ENCODE measurements at places on chromosomes 2 and 18. TPM values are rescaled to one million over a fixed set of nuclear protein-coding genes. Genes with fewer than 3 reads are reported as not detected.

- no peak for DNase-seq
These were observed 246.8 kb downstream of the HDAC4 start for GRCh38 chr2:239153806-239154591.

- DNase-seq: no peak
These were observed 79.4 kb upstream of the AGAP1 start for GRCh38 chr2:235414422-235414821.

- no peak for DNase-seq
These were observed 47.8 kb downstream of the SLC9A4 start for GRCh38 chr2:102520801-102521200.

DNA sequence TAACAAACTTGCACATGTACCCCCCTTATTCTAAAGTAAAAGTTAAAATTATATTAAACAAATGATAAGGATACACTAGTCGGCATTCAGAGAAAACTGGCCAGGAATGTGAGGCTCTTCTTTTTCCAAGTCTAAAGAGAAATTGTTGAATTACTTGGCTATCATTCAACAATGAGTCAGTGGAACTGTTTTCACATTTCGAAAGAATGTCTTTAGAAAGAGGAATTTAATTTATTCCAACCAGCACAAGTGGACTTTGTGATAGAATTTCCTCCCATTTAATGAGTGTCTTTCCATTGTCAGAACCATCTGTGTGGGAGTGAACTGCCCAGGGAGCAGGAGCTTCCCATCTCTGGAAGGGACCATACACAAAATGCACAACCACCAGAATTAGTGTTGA, 792.2 kb downstream of the EPHA4 start:
- no peak for DNase-seq

GRCh38 chr18:23542461-23542860, 39.1 kb downstream of the RMC1 start:
- DNase-seq: no peak

GRCh38 chr2:29774624-29775023, 146.8 kb downstream of the ALK start:
- no peak for DNase-seq

- no peak for DNase-seq
These were observed 146.2 kb upstream of the AGAP1 start for GRCh38 chr2:235347691-235348090.

GRCh38 chr2:239370403-239370802, 30.4 kb downstream of the HDAC4 start:
- DNase-seq: no peak

DNA sequence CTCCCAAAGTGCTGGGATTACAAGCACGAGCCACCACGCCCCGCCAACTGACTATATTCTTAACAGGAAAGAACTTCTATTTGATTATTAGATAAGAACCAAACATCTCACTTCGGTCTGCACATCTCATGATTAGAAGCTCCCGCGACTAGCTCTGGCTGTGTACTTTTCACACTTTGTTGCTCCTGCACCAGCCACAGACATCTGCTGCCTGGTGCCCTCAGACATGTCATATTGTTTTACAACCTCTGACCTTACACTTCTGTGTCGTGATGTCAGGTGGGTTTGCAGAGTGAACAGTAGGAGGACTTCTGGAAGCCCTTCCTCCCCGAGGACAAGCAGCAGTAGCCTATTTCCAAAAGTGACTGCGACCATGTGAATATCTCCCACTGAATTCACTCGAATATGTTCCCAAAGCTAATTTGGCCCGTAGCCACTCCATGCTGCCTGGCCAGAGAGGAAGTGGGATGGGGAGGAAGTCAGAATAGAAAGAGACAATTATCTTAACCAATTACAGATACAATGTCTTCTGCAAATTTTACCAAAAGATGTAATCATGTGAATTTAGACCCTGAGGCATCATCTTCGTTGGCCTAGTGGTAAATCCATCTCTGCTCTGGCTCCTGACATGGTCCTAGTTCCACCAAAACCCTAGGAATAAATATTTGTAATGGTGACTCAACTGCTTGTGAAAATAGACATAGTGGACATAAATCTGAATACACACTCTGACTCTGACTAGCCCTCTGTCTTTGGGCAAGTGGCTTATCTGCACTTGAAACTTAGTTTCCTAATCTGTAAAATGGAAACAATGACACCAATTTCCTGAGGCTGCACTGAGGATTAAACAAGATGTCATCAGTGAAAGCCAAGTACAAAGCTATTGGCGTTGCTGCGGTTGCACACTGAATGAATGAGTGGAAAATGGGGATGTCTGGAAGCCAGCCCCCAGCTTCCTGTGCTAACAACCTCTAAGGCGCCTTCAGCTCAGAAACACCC, 406.1 kb downstream of the LRATD1 start:
- DNase-seq: no peak

GRCh38 chr2:120653046-120653445, 82.6 kb upstream of the GLI2 start:
- DNase-seq: no peak

GRCh38 chr2:42044939-42045338, 2.9 kb upstream of the PKDCC start:
- DNase-seq: no peak

GRCh38 chr2:180124273-180125139, 117.4 kb upstream of the CWC22 start:
- DNase-seq: no peak

DNA sequence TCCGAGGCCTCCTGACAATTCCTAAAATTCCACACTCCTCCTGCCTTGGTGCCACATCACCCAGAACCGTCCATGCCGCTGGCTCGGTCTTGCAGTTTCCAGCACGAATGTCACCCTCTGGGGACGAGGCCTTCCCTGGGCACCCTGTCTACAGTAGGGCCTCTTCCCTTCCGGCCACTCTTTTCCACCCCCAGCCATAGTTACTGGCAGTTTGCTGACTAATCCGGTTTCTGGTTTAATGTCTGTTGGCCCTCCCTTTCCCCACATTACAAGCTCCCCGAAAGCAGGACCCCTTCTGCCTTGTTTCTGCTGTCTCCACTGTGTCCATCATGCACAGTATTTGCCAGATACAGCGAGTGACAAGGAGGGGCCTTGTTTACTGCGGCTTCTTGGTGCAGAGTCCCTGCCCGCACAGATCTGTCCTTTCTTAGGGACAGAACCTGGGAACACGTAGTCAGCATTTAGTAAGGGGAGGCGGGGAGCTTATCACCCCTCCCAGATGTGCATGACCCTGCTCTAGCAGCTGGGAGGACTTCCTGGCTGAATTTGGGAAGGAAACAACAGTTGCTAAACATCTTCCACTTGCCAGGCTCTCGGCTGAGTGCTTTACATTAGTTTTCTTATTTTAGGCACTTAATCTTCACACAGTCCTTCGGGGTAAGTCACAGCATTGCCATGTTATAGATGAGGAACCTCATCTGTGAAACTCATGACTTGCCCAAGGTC, 23.6 kb upstream of the CATIP start:
- no peak for DNase-seq

- DNase-seq: no peak
These were observed 27.4 kb upstream of the IL1RL1 start for GRCh38 chr2:102283996-102284395.

GRCh38 chr2:221705185-221705877, 133.2 kb upstream of the EPHA4 start:
- no peak for DNase-seq

GRCh38 chr2:44930274-44931197, 11.0 kb upstream of the SIX3 start:
- DNase-seq: no peak

- no peak for DNase-seq
These were observed 208.2 kb upstream of the REV1 start for GRCh38 chr2:99697811-99698568.

- no peak for DNase-seq
These were observed 68.5 kb upstream of the ZNF532 start for GRCh38 chr18:58796220-58796619.

- no peak for DNase-seq
These were observed 195.6 kb upstream of the MC4R start for GRCh38 chr18:60568220-60568619.

DNA sequence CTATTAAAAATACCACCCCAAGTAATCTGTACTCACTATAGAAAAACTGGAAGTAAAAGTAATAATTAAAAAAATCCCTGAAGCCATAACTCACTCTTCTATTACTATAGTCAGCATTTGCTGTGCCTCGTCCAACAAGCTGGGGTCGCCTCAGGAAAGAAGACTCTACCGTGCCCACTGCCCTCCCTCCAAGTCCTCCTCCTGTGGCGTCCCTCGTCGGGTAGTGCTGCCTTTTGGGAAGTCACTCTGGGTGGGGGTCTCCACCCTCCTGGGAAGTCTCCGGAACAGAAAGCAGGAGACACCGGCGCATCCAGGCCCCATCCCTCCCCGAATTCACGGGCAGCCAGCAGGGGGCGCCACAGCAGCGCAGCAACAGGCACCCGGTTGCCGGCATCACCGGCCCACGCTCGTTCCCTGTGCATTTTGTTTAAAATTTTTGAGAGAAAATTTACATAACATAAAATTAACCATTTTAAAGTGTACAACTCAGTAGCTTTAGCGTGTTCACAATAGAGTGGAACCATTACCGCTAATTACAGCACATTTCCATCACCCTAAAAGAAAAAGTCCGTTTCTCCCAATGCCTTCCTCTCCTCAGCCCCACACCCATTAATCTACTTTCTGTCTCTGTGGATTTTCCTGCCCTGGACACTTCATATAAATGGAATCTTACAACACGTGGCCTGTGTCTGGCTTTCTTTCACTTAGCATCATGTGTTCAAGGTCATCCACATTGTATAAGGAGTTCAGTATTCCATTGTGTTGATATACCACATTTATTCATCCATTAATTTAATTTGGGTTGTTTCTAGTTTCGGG, 62.2 kb downstream of the ADNP2 start:
- no peak for DNase-seq

DNA sequence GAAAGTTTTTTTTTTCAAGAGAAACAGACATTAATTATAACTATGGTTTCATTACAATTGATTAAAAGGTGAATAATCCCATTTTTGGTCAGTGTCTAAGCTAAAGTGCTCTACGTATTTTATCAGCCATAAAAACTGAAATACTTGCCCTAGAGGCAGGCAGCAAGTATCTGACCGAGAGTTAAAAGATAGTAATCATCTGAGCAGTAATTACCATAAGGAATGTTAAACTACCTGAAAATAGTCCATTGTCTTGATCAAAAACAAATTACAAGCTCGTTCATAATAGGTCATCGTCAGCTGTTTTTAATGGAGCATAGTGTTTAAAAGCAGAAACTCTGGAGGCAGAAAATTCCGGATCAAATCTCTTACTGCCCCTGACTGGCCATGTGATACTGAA, 105.7 kb upstream of the ZEB2 start:
- DNase-seq: no peak

DNA sequence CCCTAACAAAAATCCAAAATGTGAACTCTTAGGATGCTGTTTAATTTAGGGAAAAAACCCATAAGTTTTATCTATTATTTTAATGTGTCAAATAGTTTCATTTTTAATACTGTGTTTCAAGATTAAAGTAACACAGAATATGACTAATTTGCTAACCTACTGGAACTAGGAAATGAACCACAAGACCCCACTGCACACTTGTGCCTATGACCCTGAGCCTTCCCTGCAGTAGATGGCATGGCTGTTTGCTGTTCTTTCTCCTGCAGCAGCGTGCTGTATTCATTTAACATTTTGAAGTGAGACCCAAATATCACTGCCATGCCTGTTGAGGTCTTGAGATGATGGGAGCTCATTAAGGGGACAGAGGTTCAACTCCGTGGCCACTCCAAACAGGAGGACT, 565.2 kb upstream of the NRP2 start:
- no peak for DNase-seq

- no peak for DNase-seq
These were observed 489.8 kb upstream of the FANCL start for GRCh38 chr2:58730764-58731487.

- DNase-seq: no peak
These were observed 58.7 kb upstream of the SP3 start for GRCh38 chr2:174023591-174024523.

- no peak for DNase-seq
These were observed 21.9 kb downstream of the ANTXR1 start for GRCh38 chr2:69034845-69035244.

DNA sequence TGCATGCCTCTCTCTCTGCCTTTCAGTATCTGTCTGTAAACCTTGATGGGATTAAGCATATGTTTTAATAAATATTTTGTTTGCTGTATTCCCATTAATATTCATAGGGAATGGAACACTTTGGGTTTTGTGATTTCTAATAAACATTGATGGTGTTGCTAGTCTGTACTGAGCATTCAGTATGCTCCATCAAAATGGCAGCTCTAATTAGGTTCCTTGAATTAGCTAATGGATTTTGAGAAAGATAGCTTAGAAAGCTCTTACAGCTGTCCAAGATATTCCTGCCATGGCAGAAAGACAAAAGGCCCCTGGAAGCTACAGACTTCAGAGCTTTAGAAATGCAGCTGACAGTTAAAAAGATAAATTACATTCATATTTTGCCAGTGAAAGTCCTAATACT, 199.2 kb upstream of the NRP2 start:
- no peak for DNase-seq

DNA sequence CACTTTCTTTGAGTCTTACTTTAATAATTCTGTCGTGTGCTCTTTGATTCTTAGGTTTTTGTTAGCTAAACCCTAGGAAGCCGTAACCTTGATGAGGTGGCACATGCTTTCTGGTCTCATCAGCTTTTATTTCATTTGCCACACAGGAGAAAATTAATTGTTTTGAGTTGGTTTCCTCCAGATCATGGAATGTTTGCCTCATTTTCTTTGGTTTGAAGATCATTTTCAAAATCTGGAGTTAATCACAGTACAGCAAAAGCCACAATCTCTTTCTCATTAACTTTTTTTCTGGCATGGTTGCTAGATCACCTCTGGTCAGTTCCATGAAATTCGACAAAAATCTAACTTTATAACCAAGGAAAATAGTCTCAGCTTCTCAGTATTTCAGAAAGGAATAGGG, 182.9 kb downstream of the MYO1B start:
- DNase-seq: no peak

- no peak for DNase-seq
These were observed 290.6 kb downstream of the PTGR3 start for GRCh38 chr18:74918276-74918790.

GRCh38 chr2:113117541-113118262, 9.7 kb upstream of the IL1RN start:
- DNase-seq: no peak

GRCh38 chr2:69694894-69695849, 46.8 kb upstream of the ANXA4 start:
- no peak for DNase-seq

GRCh38 chr18:51234117-51235008, 36.9 kb upstream of the MEX3C start:
- DNase-seq: no peak

The TDRD15 gene
- not detected for total RNA-seq

The POTEE gene
- total RNA-seq: 1.1 TPM

The GAREM1 gene
- total RNA-seq: not detected

The DNAH7 gene
- total RNA-seq: not detected

The SCYGR4 gene
- total RNA-seq: not detected

The MEIS1 gene
- not detected for total RNA-seq

The C2orf92 gene
- total RNA-seq: 17.2 TPM

The SERPINB11 gene
- not detected for total RNA-seq

The TMEM37 gene
- not detected for total RNA-seq

The LRP2 gene
- total RNA-seq: 0.17 TPM

The FSHR gene
- total RNA-seq: not detected

The RAB27B gene
- total RNA-seq: 0.10 TPM

The KCNE4 gene
- not detected for total RNA-seq

The RPRM gene
- total RNA-seq: 0.20 TPM

The KATNAL2 gene
- total RNA-seq: 0.27 TPM

The PROC gene
- total RNA-seq: 0.29 TPM

The NYAP2 gene
- not detected for total RNA-seq

The ACTG2 gene
- total RNA-seq: 0.26 TPM

The PTPRM gene
- 10.4 TPM for total RNA-seq

The TXNDC2 gene
- total RNA-seq: 0.26 TPM

The ST8SIA3 gene
- not detected for total RNA-seq

The NGEF gene
- total RNA-seq: not detected

The TEKT4 gene
- 0.27 TPM for total RNA-seq
